Right ventricle myocardium inferior (tissue), 1 donor: ENCODE measurements at places on chromosomes 7 and 10. TPM values are rescaled to one million over a fixed set of nuclear protein-coding genes. Genes with fewer than 3 reads are reported as not detected.

DNA sequence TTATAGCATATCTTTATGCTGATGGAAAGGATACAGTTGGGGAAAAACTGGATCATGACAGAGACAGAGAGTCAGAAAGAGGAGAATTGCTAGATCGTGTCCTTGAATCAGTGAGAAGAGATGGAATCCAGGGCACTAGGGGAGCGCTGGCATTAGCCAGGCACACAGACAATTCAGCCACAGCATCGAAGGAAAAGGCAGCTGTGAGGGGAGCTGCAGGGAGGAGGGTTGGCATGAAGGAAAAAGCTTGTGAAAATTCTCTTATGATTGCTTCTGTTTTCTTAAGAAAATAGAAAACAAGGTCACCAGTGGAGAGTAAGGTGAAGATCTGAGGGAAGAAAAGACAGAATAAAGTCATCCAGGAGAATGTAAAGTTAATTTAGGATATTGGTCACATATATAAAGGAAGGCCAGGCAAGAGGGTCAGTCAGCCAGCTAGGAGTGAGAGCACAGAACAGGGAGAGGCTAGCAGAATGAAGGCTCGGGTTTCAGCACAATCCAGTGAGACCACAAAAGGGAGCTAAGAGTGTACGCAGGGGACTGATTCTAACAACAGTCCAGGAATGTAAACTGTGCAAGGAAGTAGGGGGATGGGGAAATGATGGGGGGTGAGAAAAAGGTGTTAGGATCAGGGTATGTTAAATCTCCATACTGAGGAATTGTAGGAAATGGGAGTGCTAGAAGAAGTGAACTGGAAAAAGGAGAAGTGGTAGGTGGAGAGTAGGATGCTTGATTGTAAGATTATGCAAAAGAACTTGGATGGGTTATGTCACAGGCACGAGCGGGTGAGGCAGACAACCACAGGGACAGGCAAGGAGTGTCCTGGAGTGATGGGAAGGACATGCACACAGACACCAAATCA lies 112.0 kb downstream of the RNF32 start:
- no peak for DNase-seq

- no peak for DNase-seq
Observed at GRCh38 chr7:139583826-139584553, 60.5 kb downstream of the CLEC2L start.

DNA sequence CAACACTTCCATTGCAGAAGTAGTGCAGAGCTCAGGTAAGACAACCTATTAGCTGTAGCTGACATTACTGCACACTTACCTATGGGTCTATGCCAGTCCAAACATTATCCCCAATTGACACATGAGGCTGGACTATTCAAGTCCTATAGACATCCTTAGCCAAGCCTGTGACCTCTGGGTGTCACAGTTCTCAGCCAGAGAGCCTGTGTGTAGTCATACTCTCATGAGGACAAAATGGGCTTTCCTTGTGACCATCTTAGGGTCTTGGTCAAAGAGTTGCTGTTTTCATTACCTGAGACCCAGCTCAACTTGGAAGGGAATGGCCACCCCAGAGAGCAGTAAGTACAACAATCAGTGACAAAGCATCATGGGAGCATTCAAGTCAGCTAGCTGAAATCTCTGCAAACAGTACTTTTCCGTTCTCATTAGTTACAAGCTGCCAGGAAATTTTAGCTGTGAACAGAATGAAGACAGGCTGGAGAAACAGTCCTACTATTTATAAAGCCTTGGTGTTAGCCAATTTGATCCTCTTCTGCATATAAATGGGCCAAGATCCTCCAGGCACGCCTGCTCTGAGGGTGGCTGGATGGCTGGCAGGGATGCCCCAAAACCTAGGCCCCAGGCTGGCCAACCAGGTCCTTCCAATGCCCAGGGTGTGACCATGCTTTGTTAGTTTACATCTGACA lies 44.3 kb downstream of the NUDCD3 start:
- no peak for DNase-seq

GRCh38 chr10:117221156-117221711 lies 19.7 kb upstream of the SLC18A2 start:
- no peak for DNase-seq

- DNase-seq: no peak
Observed at GRCh38 chr10:48324580-48324979, 18.1 kb downstream of the MAPK8 start.

- DNase-seq: no peak
Observed at GRCh38 chr7:78345293-78345911, 546.8 kb downstream of the PHTF2 start.

The TYW1 gene
- 10.7 TPM for total RNA-seq

The SEMA4G gene
- total RNA-seq: 1.5 TPM

The OPALIN gene
- total RNA-seq: not detected

The NUTM2D gene
- 4.7 TPM for total RNA-seq
